ENCODE measurements at places on chromosomes 5 and 9.

DNA sequence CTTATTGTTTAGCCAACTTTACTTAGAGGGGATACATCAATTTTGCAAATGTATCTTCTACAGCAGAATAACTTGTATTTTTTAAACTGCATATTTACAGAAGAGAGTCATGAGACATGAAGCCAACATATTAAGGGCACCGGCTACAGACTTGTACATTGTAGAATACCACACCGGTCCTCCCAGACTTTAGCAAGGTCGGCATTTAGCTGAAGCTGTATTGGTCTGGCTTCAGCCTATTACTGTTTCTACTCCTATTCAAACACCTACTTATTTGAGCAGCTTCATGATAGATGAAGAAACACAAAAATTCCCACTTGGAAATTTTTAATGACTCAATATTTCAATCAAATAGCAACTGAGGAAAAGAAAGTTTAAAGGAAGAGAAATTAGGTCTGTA lies 33.0 kb downstream of the NR3C1 start:
- DNase-seq = no peak

- DNase-seq = no peak
Measured at GRCh38 chr9:87873607-87874303, 8.9 kb upstream of the SPATA31E1 start.

- no peak for DNase-seq
Measured at GRCh38 chr5:134101686-134102439, 12.6 kb upstream of the TCF7 start.

DNA sequence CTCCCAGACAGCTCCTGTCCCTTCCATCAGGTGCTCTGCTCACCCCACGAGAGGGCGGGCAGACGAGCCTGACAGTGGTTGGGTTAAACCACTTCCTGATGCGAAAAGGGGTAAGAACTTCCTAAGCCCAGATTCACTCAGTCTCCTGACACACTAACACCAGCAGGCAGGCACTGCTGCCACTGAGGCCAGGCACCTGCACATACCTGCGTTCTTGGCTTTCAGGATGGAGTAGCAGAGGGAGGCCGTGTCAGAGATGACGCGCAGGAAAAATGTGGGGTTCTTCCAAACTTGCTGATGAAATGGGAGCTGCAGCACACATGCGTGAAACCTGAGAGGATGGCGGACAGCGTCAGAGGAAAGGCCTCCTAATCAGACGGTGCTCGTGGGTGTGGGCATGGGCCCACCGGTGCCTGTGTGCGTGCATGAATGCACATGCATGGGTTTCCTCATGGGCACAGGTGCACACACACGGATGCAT lies 29.9 kb downstream of the SLC6A18 start:
- no peak for DNase-seq

DNA sequence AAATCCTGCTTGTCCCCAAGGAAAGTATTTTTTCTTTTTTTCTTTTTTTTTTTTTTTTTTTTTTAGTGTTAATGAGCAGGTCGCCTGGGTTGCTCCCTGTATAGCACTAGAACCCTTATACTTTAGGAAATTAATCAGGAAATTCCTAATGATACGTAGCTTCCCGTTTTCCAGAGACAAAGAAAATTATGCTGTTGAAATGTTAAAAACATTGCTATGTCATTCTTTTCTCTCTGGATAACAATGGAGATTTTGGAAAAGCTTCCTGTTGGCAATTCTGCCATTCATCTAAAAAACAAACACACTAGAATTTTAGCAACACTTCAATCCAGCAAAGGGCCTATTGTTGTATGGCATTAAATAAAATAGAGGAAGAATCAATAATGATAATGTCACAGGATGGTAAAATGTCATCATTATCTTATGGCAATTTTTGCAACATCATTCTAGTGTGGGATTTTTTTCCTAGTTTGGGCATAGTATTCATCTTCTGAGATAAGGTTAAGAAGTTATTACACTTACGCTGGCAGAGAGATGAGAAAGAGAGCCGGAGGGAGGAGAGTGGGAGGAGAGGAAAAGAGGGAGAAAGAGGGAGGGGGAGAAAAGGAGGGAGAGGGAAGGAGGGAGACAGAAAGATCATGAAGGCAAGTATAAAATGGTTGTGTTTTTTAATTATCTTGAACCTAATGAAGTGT lies 315.8 kb upstream of the PDE4D start:
- DNase-seq = no peak

GRCh38 chr5:125487231-125487630 lies 740.8 kb upstream of the ZNF608 start:
- DNase-seq = no peak

DNA sequence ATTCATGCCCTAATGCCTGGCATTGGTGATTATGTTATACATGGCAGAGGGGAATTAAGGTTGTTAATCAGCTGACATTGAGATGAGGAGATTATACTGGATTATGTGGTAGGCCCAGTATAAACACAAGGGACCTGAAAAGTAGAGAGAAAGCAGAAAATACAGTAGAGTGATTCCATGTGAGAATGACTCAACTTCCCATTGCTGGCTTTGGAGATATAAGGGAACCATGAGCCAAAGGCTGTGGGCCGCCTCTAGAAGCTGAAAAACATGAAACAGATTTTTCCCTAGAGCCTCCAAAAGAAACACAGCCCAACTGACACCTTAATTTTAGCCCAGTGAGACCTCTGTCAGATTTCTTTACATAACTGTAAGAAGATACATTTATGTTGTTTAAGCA lies 65.0 kb upstream of the CTXN3 start:
- DNase-seq = no peak

DNA sequence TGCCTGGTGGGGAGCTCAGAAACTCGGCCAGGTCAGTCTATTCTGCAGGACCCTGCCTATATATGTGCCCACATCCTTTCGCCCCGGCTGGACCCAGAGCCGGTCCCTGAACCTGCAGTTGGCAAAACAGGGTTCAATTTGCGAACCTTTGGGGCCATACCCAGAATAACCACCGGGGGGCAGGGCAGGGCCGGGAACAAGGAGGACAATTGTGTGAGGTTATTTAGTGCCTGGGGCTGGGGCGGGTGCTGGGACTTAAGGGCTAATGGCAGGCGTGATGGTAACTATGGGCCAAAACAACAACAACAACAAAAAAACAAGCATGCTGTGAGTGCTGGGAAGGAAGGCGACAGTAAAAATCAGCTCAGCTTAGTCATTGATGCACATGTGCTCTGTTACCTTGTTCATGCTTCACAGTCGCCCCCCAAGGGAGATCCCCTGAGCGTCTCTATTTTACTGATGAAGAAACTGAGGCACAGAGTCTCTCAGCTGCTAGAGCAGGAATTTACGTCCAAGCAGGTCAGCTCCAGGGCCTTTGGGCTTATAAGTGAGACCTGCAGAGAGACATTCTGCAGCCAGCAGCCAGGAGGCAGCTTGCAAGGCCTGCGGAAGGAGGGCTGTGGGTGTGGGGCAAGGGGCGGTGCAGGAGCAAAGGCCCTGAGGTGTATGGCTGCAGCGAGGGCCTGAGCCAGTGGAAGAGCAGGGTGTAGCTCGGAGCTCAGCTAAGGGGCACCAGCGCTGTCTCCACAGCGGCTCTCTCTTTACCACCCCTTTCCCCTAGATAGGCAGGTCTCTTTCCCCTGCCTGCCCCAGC lies 106.0 kb downstream of the PHF2 start:
- peak; percentile 76 for DNase-seq

- peak; percentile 83 for DNase-seq
Measured at GRCh38 chr9:71446473-71447411, 321.6 kb downstream of the CEMIP2 start.

- no peak for DNase-seq
Measured at GRCh38 chr5:139514486-139514856, 31.9 kb upstream of the STING1 start.

DNA sequence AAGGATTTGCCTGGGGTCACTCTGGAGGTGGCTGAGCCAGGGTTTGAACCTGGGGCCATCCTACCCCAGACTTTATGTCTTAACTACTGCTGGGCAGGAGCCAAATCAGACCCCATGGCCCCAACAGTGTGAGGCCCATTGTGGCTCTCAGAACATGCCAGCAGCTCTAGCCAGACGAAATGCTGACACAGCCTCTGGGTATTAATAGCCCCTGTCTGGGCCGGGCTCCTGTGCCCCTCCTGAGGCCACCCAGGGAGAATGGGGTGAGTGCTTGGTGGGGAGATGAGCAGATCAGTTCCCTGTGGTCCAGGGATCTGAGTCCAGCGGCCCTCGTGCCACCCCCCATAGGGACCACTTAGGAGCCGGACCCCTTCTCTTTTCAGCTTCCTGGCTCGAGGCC lies 2.2 kb upstream of the PLPP7 start:
- DNase-seq = no peak

GRCh38 chr9:33465596-33466564 lies 7.8 kb downstream of the NOL6 start:
- no peak for DNase-seq

DNA sequence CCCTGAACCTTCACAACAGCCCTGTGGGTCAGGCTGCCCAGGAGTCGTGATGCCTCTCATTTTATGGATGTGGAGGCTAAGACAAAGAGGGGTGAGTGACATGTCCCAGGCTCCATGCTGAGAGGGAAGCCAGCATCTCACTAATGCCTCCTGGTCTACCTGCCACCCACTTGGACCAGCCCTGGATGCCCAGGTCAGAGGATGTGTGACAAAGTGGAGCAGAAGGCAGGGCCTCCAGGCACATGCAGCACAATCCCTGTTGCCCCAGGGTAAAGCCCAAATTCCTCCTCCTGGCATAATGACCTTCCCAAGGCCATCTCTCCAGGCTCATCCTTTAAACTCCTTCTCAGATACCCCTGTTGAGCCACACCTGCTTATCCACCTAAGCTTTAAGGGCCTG lies 51.4 kb upstream of the XPA start:
- no peak for DNase-seq

GRCh38 chr5:158756871-158757270 lies 342.8 kb downstream of the EBF1 start:
- no peak for DNase-seq

DNA sequence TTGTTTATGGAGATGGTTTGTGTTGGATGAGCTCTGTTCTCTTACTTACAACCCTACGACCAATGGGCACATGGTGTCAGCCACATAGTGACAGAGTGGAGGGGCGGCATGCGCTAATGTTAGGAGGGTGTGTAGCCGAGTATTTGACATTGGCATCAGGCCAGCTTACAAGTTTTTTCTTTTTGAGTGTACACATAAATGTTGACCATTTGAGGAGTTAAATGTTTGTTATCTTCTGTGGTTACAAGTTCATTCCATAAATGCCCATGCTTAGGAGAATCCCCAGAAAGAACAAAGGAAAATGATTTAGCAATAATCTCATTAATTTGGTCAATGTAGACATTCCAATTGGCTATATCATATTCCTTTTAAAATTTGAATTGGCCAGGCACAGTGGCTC lies 180.1 kb upstream of the ELL2 start:
- DNase-seq = no peak

GRCh38 chr5:44665101-44665701 lies 143.5 kb upstream of the MRPS30 start:
- DNase-seq = no peak

DNA sequence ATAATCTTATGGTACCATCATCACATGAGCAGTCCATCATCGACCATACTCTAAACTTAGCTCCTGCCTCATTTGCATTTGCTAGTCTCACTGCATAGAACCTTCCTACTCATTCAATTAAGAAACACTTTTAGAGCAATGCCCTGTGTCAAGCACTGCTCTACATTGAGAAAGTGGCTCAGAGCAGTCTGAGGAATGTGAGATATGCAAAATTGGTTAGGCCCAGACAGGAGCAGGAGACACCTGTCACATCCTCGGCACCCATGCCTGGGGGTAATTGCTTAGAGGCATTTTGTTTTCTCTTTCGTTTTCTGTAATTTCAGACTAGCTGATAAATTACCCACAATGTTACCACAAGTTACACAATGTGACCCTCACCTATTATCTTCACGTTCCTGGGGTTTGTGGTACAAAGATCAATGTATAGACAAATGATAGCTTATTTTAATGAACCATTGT lies 4.9 kb upstream of the RARS1 start:
- DNase-seq = no peak

- DNase-seq = no peak
Measured at GRCh38 chr9:82152181-82152580, 163.6 kb downstream of the SPATA31D1 start.

DNA sequence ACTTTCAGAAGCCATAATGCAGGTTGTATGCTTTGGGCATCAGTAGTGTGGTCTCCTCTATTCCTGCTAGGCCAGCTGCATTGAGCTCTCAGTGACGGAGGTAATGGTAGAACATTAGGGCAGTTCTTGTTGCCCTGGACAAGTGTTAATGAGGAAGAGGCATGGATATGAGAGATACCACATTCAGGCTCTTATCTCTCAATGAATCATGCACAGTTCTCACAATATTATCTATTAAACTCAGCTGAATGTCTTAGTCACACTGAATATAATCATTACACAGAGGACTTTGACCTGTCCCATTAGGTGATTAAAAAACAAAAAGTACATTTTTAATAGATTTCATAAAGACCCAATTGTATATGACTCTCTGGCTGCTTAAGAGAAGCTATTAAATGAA lies 76.6 kb upstream of the SSBP2 start:
- no peak for DNase-seq

- DNase-seq = no peak
Measured at GRCh38 chr5:50958852-50959457, 292.5 kb downstream of the PARP8 start.

DNA sequence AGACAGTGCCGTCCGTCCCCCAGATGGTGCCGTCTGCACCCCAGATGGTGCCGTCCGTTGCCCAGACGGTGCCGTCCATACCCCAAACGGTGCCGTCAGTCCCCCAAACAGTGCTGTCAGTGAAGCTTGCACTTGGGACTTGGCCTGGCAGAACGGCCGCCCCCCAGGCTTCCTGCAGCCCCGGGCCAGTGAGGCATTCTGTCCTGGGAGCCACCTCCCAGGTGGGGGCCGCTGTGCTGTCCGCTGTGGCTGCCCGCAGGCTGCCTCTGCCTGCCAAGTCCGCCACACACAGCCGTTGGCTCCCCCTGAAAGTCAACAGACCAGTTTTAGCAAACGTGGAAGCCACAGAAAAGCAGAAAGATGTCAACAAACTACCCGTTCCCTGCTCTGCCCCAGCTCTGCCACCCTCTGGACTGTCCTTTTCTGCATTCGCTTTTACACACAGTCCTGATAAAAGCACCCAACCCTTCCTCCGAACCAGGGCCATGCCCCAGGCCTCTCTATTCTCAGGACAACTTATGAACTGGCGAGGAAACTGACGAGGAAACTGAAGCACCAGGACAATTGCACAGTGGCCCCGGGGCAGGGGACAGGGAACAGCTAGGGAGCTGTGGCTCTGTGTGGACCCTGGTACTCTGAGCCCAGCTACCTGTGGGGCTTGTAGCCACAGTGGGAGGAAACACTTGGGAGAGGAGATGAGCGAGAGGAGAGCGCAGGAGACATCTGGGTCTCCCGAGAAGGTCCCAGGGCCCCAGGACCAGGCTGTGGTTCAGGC lies 39.6 kb upstream of the RXRA start:
- DNase-seq = no peak

Data from left forelimb (tissue), 1 donor.